ENCODE measurements at places on chromosomes 11 and 22.
A peak's percentile ranks its signal among the peaks of the same experiment; 100 is the strongest.

GRCh38 chr11:68753300-68753699 is 2.0 kb upstream of the TESMIN start:
- DNase-seq = no peak

DNA sequence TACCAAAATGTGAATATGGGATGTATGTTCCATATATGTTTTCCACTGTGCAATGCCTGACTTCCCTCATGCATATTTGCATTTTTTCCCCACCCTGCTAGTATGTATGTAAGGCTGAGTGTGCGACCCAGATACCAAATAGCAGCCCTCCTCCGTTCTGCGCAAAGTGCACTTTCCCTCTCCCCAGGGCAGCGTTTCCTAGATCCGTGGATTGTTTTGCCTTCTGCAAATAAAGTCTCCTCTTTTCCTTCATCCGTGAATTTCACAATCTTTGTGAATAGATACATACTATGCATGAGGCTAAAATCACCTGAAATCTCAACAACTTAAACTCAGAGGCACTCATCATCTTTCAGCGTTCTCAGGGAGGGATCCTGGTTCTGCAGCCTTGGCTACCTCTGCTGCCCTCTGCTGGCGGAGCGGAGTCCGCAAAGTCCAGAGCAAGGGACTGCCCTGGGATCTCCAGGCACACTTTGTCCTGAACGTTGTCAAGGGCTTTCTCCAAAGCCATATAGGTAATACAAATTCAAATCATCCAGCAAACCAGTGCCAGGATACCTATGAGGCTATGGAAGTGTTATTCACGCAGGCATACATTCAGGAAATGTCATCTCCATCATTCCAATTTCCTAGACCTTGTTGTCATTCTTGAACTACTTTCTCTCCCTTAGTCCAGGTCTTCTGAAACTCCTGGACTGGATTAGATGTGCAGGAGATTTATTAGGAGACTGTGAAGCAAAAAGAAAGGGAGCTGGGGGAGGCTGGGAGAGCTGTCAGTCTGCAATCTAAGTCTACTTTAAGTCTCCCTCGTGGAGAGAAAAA is 53.1 kb downstream of the CNTF start:
- DNase-seq = peak; percentile 59

- peak; percentile 80 for DNase-seq
These were observed 37.9 kb upstream of the NUP160 start for GRCh38 chr11:47886096-47886495.

GRCh38 chr11:125995313-125995712 is 49.5 kb downstream of the VSIG10L2 start:
- DNase-seq = no peak

GRCh38 chr11:92376146-92376599 is 151.6 kb downstream of the FAT3 start:
- DNase-seq = peak; percentile 83

DNA sequence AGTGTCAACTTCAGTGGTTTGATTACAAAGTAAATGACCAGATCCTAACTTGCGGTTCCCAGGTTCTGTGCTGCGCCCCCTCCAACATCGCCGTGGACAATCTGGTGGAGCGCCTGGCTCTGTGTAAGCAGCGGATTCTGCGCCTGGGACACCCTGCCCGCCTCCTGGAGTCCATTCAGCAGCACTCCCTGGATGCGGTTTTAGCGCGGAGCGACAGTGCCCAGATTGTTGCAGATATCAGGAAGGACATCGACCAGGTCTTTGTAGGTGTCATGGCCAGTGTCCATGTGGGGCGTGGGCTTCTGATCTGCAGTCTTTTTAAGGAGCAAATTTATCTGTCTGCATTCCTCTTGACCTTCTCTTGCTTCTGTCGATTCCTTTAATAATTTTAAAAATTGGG is 11.1 kb downstream of the IGHMBP2 start:
- DNase-seq = no peak

- peak; percentile 58 for DNase-seq
These were observed 2.9 kb upstream of the KIRREL3 start for GRCh38 chr11:127003260-127003981.

GRCh38 chr11:19253817-19254216 is 13.1 kb upstream of the E2F8 start:
- DNase-seq = no peak

GRCh38 chr22:20798974-20799373 is 25.1 kb downstream of the SERPIND1 start:
- no peak for DNase-seq

- no peak for DNase-seq
These were observed 28.6 kb downstream of the PPP2R1B start for GRCh38 chr11:111737444-111738210.

DNA sequence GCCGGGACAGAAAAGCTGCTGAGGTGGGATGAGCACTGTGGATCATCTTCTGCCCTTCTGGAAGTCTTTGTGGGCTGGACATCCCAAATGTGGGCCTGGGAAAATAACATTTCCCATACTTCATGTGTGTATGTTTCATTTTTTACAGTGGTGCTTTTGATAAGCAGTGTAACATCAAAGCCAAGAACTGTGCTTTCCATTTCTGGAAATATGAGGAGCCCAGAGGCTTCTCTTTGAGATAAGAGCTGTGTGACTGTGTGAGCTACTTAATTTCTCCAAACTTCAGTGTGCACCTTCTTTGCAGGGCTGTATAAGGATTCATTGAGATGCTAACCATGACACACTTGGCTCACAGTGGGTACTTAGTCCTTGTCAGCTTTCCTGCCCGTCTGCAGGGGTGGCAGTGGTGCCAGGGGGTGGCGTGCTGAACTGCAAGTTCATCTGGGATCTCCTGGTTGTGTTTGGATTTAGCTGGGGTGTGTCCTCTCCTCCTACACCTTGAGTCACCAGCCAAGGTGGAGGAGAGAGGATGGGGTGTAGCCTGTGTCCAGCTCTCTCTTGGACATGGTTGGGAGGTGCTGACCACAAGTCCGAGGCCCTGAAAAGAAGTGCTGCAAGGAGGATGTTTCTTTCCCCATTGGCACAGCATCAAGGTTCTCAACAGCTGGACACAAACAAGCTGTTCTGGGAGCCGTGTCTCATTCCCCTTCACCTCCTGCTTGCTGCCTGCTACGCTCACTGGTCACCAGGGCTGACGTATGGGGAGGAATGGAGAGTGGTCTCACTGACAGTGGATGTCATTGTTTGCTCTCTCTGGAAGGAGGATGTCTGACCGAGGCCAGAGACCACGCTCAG is 139.4 kb downstream of the TEAD1 start:
- peak; percentile 88 for DNase-seq

DNA sequence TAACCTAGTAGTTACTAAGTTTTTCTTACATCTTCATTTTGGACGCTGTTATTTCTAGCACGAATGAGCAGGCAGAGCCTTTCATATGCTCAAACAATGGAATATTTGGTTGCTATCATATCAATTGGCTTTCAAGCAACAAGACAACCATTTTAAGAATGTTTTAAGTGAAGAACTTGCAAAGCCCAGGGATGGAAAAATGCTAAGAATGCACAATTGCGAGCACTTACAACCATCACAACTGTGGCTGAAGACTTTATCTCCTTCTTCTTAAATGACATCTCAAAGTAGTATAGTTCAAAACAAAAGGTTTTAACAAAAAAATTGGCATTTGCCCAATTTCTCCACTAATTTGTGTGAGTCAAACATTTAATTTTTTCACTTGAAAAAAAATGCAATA is 8.3 kb upstream of the MMP1 start:
- peak; percentile 50 for DNase-seq

- no peak for DNase-seq
These were observed 56.4 kb downstream of the IGLL1 start for GRCh38 chr22:23523713-23524112.

- no peak for DNase-seq
These were observed 21.2 kb upstream of the ALDH3B2 start for GRCh38 chr11:67695606-67696005.

DNA sequence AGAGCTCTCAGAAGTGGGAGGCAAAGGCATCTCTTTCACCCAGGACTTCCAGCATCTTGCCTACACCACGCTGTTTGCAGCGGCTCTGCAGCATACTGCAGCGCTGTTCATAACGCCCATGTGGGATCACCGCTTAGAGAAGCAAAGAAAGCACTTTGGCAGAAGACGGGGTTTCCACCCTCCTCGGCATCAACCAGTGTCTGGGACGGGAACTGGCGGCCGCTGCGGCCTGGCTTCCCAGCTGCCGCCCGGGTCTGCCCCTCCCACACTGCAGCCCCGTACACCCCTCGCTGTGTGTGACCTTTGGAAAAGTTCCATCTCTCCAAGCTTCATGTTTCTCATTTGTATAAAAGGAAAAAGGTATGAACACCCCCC is 545 bp upstream of the TIRAP start:
- DNase-seq = peak; percentile 35

GRCh38 chr11:61082931-61083531 is 19.3 kb upstream of the CD5 start:
- DNase-seq = no peak

GRCh38 chr11:128726458-128727139 is 32.7 kb downstream of the FLI1 start:
- DNase-seq = no peak

DNA sequence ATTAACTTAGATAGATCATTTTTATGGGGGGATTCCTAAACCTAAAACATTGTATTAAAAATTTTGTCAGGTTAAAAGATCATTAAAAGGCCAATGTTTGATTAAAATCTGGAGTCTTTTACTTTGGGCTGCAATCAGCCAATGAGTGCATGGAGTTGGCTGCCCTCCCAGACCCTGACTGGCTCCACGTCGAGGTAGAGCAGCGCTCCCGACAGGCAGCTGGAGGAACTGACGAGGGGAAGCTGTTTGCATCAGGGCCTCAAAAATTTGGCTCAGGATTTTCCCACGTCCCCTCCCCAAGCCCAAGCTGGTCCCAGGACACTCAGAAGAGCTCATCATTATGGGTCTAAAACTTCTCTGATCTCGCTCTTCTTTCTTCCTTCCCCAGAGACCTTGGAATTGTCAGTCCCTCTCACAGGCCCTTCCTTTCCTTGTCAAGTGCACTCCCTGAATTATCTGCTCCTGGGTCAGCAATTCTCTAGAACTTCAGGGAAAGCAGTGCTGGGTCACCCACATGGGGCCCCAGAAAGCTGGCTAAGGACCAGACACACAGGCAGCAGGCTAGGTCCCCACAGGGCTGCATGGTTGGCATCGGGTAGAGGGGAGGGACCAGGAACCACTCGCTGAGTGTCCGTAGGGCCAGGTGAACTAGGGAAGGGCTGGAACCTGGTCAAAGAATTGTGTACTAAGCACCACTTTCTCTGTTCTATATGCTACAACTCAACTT is 119.6 kb upstream of the IGLL5 start:
- no peak for DNase-seq

DNA sequence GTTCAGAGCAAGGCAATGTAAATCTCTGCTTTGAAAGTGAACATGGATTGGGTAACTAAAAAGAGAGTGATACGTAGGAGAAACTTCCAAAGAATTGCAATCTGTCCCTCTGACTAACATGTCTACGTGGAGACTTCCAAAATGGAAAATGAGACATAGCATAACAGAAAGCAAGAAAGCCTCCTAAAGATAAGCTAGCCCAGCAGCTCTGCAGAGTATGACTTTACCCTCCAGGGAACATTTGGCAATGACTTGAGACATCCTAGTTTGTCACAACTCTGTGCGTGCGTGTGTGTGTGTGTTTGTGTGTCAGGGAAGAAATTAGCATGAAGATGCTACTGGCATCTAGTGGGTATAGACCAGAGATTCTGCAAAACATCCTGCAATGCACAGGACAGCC is 817.4 kb downstream of the NTM start:
- peak; percentile 75 for DNase-seq

- DNase-seq = peak; percentile 35
These were observed 3.8 kb downstream of the USP47 start for GRCh38 chr11:11845551-11845950.

GRCh38 chr22:17898375-17898774 is 124.1 kb upstream of the BID start:
- no peak for DNase-seq

DNA sequence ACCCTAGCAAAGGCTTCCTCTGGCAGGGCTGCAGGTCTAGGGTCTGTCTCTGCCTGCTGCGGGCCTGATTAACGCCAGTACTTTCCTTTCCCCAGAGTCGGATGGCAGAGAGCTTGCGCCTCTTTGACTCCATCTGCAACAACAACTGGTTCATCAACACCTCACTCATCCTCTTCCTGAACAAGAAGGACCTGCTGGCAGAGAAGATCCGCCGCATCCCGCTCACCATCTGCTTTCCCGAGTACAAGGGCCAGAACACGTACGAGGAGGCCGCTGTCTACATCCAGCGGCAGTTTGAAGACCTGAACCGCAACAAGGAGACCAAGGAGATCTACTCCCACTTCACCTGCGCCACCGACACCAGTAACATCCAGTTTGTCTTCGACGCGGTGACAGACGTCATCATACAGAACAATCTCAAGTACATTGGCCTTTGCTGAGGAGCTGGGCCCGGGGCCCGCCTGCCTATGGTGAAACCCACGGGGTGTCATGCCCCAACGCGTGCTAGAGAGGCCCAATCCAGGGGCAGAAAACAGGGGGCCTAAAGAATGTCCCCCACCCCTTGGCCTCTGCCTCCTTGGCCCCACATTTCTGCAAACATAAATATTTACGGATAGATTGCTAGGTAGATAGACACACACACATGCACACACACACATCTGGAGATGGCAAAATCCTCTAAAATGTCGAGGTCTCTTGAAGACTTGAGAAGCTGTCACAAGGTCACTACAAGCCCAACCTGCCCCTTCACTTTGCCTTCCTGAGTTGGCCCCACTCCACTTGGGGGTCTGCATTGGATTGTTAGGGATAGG is 18.6 kb downstream of the RSPH14 start:
- no peak for DNase-seq

DNA sequence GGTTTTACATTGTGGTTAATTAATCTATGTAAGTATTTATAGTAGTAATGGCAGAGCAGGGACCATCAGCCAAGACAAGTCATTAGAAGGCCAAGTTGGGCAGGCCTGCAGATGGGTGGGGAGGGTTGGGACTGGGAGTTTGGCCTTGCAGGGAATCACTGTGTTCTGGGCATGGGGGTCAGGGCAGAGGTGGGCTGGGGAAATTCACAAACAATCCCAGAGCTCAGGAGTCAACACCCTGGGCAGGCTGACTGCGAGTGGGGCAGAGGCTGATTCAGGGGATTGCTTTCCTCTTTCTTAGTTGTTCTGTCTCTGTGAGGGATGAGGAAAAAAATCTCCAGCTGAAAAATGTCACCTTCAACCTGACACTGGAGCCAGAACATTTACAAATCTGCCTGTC is 322.5 kb downstream of the NTM start:
- no peak for DNase-seq

DNA sequence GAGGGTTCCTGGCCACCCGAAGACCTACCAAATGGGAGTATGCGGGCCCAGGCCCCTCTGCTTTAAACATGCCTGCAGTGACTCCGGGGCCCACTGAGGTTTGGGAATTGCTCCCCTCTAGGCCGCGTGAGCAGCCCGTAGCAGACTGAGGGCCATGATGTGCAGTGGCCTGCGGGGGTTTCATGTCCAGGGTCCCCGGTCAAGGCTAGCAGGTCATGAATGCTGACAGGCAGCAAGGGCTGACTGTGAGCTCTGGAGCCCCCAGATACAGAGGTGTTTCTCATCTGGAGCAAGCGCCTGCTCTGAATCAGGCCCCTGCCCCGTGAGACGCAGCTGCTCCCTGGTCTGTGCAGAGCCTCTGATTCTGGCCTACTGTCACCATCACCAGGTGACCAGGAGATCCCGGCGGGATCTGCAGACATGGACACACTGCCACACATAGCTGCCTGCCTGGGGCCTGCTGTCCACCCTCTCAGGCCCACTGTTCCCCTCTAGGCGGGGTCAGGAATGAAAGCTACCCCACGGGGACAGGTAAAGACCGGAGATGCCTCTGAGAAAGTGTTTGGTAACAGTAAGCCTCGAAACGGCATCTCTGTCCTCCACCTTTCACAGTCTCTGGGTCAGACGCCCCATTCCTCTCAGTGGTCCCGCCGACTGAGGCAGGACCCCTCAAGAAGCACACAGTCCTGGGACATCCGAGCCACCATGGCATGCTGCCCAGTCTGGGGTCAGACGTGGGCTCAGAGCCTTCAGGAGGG is 73.3 kb downstream of the PARVB start:
- DNase-seq = no peak
